ENCODE measurements at places on chromosomes 7 and 10. TPM values are rescaled to one million over a fixed set of nuclear protein-coding genes. Genes with fewer than 3 reads are reported as not detected.

DNA sequence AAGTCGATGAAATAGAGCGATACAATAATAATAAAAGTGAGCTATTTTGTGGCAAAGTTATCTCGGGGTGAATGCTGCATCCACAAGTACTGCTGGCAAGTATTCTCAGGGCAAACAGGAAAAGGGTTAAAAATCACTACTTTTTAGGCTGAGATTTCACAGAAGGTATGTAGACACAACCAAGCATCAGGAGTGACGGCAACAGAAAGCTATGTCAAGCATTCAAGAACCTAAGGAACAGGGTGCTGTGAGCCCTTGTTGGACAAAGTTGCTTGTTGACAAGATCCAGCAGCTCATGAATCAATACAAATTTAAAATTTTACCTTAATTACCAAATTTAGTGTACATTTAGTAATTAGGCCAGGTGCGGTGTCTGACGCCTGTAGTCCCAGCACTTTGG is 41.2 kb upstream of the C1QL3 start:
- DNase-seq = no peak

DNA sequence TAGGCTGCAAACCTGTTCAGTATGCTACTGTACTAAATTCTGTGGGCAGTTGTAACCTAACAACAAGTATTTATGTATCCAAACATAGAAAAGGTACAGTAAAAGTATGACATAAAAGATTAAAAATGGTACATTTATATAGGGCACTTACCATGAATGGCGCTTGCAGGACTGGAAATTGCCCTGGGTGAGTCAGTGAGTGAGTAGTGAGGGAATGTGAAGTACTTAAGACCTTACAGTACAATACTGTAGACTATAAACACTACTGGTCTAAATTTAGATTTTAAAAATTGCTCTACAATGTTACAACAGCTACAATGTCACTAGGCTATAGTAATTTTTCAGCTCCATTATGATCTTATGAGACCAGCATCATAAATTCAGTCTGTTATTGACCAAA is 146.0 kb upstream of the GNAI1 start:
- no peak for DNase-seq

DNA sequence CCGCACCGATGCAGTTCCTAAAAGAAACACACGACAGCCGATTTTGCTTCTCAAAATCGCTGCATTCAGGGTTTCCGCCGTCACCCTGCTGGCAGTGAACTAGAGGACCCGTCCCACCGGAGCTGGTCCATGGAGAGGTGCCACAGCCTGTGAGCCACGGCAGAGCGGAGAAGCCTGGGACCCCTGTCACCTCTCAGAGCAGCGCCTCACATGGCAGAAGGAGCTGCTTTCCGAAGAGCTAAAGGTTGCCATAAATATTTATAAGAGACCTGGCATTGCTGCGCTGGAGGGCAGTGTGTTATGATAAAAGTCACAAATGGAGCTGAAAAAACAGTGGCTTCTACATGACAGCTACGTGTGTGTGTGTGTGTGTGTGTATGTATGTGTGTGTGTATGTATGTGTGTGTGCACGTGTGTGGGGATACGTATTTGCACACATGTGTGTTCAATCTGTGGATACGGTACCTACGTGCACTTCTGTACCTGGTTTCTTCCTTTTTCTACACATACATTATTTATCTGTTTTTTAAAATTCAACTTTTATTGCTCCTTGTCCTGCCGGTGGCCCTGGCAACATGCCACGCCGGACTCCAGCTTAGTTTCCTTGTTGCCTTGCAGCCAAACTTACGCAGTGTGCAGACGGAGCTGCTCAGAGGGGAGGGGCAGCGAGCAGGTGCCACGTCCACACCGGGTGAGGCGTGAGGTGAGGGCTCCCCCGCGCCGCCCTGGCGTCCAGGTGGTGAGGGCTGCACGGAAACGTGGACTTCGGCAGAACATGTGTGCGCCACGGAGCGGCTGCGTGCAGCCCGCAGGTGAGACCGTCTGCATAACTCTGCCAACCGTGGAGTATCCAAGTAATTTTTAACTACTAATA is 115.2 kb upstream of the PITRM1 start:
- DNase-seq = no peak

- no peak for DNase-seq
These were observed 4.5 kb downstream of the SAP25 start for GRCh38 chr7:100568896-100569844.

- DNase-seq = no peak
These were observed 148.4 kb downstream of the TMEM26 start for GRCh38 chr10:61304746-61305145.

DNA sequence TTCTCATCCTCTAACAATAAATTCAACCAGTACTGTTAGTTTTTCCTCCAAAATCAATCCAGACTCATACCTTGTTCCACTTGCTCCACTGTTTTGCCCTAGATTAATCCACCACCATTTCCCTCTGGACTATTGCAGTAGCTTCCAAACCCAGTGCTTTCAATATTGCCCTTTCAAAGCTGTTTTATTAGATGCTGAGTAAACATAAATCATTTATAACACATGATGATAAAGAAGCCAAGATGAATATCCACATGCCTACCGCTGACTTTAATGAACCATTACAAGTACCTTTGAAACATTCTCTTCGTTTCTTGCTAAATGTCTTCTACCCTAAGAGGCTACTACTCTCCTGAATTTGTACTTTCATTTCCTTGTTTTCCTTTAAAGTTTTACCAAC is 174.2 kb upstream of the FAM171A1 start:
- DNase-seq = no peak

- DNase-seq = no peak
These were observed 4.2 kb downstream of the PHTF2 start for GRCh38 chr7:77802557-77803405.

- DNase-seq = no peak
These were observed 175.0 kb upstream of the PITRM1 start for GRCh38 chr10:3347413-3348182.

DNA sequence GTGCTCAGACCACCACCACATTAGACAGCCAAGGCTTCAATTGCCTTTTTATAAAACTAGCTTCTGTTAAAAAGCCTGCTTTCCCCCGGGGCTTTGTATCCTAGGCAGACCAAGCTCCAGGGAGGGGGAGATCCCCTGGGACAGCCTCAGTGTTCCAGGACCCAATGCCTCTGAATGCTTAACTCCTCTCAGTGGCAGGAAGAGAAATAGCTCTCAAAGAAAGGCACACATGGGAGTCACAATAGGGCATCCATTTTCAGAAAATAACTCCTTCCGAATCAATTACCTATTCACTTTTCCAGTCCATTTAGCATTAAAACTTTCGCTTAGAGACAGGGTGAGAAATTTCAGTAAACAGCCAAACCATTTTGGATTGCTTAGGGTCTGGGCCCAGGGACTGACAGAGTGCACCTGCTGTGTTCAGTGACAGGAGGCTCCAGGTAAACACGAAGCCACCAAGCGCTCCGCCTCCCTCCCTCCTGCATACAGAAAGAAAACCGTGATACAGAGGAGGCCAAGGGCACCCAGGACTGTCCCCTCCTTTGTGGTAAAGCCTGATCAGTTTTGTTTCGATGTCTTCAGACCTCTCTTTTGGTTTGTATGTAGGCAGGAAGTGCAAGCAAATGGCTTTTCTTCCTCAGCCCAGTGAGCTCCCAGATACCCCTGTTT is 599.7 kb downstream of the KCNMA1 start:
- no peak for DNase-seq

DNA sequence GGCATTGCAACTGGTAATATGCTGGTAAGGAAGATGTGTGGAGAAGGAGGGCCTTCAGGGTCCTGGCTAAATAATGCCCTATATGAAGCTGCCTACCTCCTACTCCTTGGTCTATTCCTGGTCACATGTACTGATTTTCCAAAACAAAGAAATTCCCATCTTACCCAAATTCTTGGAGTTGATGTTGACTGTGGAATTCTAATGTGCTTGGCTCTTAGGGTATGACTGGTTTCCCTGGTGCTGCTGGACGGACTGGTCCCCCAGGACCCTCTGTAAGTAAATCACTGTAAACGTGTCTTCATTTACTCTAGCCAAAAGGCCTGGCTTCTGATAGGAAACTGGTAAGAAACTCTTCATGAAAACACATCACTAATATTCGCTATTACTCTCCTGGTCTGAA is 27.0 kb downstream of the COL1A2 start:
- no peak for DNase-seq

DNA sequence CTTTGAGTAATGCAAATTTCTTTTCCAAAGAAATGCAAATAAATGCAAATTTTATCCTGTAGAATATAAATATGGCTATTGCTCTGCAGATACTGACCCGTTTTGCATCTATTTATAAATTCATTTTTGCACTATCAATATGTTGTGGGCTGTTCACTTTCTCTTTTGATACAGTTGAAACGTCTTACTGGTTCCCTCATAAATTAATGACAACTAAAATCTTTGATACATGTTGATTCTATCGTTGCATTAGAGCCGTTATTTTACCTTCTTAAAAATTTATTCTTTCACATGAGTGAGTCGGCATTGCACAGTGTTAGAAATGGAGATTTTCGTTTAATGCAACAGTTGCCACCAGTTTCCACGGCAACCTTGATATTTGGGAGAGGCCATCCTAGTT is 689.3 kb upstream of the FOXK1 start:
- DNase-seq = no peak

DNA sequence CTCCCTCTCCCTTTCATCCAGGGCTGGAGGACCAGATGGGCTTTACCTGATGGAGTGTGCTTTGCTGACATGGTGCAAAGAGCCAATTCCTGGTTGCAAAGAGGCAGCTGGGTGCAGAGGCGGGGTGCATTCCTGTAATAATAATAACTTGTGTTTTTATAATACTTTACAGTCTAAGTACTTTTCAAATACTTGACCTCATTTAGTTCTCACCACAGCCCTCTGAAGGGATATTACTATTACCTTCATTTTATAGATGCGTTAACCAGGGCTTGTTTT is 70.4 kb downstream of the TCF7L2 start:
- DNase-seq = no peak

GRCh38 chr10:110475722-110476515 is 21.8 kb upstream of the DUSP5 start:
- no peak for DNase-seq

- no peak for DNase-seq
These were observed 213.3 kb downstream of the WDR11 start for GRCh38 chr10:121064491-121064890.

- no peak for DNase-seq
These were observed 31.2 kb upstream of the BMPER start for GRCh38 chr7:33873981-33874750.

GRCh38 chr10:8159341-8160165 is 105.1 kb downstream of the GATA3 start:
- no peak for DNase-seq

- no peak for DNase-seq
These were observed 95.2 kb downstream of the PFKFB3 start for GRCh38 chr10:6297951-6298381.

DNA sequence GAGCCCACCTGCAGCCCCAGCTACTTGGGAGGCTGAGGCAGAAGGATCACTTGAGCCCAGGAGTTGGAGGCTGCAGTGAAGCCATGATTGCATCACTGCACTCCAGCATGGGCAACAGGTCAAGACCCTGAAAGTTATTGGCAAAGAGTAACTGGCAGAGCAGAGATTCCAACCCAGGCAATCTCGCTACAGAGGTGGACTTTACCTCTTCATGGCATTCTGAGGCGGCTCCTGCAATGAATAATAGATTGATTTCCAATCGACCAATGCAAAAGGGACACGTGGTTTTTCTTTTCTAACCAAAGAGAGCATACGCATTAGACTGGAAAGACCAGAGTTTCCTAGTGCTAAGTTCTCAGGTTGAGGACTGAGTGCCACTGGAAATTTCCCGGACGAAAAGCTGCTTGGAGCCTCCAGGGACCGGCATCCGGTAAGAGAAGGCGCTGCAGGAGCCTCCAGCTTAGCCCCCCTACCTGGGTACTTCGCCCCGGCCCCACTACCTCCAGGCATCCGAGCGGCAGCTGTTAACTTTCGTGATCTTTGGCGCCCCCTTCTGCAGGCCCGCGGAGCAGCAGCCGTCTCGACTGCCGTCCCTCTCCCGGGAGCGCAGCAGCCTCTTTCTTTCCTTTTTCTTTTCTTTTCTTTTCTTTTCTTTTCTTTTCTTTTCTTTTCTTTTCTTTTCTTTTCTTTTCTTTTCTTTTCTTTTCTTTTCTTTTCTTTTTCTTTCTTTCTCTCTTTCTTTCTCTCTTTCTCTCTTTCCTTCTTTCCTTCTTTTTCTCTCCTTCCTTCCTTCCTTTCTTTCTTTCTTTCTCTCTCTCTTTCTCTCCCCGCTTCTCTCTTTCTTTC is 4.1 kb downstream of the MBLAC1 start:
- DNase-seq = peak; percentile 69

DNA sequence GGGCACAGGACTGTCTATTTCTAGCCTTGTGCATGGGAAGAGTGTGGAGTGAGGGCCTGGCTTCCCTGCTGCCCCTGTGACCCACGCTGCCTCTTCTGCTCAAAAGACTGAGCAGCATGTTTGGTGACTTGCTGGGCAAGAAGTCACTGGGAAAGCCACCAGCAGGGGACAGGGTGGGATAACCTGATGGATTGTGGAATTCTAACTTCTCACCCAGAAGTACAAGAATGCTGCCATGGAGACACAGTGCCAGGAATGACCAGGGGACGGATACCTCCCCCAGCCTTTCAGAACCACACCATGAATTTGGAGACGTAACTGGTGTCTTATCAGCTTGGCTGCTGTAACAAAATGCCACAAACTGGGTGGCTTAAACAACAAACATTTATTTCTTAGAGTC is 28.4 kb downstream of the GALNTL5 start:
- DNase-seq = no peak

DNA sequence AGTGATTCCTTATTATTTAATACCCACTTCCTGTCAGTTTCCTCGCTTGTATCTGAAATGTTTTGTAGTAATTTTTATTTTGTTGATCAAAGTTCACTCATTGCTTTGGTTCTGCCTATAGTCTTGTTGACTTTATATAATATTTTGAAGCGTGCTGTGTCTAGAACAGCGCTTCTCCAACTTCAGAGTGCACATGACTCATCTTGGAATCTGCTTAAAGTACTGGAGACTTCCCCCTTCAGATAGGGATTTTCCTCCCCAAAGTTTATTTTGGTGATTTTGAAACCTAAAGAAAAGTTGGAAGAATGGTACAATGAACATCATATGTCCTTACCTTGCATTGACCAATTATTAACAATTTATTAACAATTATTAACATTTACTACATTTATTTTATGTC is 5.8 kb downstream of the COMTD1 start:
- DNase-seq = no peak

GRCh38 chr7:131335639-131336381 is 8.1 kb downstream of the MKLN1 start:
- DNase-seq = no peak

DNA sequence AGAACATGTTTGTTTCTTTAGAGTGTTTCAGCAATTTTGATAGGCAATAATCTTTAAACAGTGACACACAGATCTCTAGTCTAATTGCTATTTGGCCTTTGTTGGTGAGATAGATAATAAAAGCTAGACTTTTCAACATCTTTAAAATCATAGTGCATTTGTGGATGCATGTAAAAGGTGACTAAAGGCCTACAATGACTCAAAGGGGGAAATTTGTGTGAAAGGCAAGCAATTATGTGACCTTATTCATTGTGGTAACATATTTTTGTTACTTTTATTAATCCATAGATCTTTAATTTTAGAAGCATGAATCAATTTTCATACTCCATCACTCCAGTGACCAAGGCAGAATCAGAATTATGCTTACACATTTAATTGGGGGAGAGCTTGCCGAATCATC is 299.7 kb downstream of the DGKB start:
- DNase-seq = no peak

Gene LIPN
- not detected for polyA plus RNA-seq

Gene SFTPD
- polyA plus RNA-seq = 0.91 TPM

Gene MYH16
- 0.06 TPM for polyA plus RNA-seq

Gene ZNF467
- polyA plus RNA-seq = 30.5 TPM

Gene SORBS1
- polyA plus RNA-seq = 32.2 TPM

Gene LRRTM3
- polyA plus RNA-seq = 4.2 TPM

Gene TMEM213
- 48.3 TPM for polyA plus RNA-seq

Gene SUN3
- polyA plus RNA-seq = not detected

Gene FAM13C
- 7.2 TPM for polyA plus RNA-seq

Measured in right renal pelvis (tissue), 4 donors.